ENCODE measurements at places on chromosomes 12 and 14.

- no peak for DNase-seq
These were observed 186.9 kb upstream of the FLRT2 start for GRCh38 chr14:85342858-85343607.

GRCh38 chr12:128976120-128976738 is 123.0 kb downstream of the GLT1D1 start:
- DNase-seq = no peak

- DNase-seq = no peak
These were observed 67.2 kb downstream of the TTC9 start for GRCh38 chr14:70708717-70709570.

GRCh38 chr12:132279184-132279889 is 50.1 kb downstream of the GALNT9 start:
- DNase-seq = no peak

DNA sequence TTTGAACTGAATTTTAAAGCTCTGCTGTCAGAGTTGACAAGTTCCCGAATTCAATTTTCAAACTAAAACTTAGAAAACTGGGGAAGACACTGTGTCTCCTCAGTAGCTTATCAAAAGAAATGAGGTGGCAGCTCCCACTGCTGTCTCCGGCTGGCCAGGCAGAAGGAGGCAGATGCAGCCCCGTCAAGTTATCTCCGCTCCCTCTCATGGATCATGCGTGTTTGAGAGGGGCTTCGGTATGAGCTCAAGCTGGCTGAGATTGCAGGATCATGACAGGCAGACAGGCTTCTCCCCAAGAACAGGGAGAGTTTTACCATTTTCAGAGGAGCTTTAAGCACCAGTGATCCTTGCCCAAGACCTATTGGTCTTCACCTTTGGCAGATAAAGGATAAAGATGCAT is 88.8 kb downstream of the NEDD1 start:
- no peak for DNase-seq

DNA sequence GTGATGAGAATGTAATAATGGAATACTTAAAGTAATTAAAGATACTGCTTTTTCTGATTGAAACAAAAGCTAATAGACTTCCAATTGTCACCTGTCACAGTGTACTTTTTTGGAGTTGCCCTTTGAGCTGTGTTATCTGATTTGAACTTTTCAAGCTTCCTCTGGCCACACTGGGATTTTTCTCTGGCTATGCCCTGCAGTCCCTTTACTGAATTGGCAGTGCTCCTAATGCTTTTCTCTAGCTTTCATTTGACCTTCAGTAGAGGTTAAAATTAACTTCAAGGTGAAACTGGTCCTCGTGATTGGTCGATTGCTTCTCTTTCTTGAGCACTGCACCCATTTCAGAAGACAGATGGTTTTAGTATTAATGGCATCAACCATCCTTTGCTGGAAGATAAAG is 89.2 kb downstream of the CRADD start:
- no peak for DNase-seq

DNA sequence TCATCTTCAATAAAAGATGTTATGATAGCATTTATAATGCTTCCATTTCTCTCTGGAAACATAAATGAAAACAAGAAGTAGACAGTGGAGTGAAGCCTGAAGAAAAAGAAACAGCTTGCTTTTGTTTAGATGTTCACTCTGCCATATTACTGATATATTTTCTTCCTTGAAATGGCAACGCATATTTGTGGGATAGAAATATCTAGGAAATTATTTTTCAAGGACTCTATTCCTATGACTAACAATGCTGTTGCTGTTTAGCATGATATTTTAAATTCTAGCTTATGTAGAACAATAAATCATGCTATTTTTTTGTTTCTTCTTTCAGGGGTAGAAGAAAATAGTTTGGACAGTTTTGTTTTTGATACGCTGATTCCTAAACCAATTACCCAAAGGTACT is 359.0 kb downstream of the NAV3 start:
- no peak for DNase-seq

- DNase-seq = no peak
These were observed 56.5 kb upstream of the CFL2 start for GRCh38 chr14:34770901-34771300.

DNA sequence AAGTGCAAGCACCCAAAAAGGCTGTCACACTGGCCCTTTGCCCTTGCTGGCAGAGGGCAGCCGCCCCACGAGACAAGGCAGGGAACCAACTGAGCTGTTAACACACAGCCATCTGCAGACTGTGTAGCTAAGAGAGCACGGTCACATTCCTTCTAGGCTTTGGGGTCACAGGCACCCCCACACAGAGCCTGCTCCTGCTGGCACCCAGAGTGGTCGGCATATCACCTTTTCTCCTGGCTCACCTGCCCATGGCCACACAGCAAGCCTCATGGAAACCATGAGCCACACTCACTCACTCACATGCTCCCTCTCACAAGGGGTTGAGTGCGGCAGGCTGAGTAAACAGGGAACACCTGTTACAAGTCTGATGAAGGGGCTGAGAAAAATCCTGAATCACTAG is 214.5 kb downstream of the PCNX1 start:
- no peak for DNase-seq

DNA sequence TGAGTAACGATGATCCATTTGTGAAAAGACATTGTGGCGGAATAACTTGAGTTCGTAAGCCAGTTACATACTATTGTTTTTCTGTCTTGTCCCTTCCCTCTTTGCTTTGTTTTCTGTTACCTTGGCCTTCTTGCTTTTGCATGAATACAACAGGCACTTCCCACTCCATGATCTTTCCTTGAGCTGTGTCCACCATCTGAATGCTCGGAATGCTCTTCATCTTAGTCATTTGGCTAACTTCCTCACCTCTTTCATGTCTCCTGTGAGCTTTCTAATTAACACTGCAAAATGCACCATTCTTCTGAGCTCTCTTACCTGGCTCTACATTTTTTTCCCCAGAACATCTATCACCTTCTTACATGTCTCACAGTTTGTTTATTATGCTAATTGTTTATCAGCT is 10.0 kb downstream of the KNTC1 start:
- DNase-seq = no peak

DNA sequence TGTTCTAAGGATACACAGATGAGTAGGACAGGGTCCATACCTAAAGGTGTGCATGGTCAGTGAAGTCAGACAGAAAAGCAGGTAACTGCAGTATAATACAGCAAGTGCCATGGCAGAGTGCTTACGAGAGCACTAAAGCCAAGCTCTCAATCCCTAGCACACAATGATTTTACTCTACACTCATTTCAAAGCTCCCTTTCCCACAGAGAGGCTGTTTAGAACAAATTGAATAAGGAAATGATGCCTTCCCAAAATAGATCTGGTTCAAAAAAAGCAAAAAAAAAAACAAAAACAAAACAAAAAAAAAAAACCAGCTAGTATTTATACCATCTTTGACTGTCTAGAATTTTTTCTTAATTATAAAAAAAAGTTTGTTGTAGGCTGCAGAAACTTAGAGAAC is 74.1 kb downstream of the HECTD4 start:
- no peak for DNase-seq

DNA sequence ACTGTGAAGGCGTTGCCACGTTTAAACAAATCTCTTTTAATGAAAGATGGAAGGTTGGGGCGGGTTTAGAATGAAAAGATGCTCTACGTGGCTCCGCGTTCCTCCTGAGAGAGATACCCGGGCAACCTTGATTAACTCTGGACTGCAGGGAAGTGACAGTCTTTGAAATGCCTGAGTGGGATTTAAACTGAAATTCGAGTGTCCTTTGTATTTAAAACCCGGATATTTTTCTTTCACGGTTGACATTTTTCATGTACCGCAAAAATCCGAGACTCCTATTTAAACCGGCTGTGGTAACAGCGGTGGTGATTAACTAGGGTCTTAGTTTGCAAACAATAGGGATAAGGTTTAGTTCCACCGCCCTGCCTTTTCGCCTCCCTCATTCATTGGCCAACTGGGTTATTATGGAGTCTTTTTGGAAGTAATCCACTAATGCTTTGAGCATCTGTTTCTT is 707 bp downstream of the G2E3 start:
- DNase-seq = no peak

DNA sequence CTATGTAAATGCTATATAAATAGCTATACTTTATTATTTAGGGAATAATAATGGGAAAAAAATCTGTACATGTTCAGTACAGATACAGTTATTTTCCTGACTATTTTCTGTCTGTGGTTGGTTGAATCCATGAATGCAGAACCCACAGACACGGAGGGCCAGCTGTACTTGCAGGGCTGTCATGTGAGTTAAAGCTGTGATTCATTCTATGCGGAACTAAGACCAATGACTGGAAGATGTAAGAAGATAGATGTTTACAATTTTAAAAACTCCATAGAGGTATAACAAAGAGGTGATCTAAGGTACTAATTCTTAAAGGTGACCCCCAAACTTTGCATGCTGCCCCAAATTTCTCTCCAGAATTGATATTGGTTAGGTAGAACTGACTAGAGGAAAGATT is 14.6 kb downstream of the PCNX4 start:
- no peak for DNase-seq

DNA sequence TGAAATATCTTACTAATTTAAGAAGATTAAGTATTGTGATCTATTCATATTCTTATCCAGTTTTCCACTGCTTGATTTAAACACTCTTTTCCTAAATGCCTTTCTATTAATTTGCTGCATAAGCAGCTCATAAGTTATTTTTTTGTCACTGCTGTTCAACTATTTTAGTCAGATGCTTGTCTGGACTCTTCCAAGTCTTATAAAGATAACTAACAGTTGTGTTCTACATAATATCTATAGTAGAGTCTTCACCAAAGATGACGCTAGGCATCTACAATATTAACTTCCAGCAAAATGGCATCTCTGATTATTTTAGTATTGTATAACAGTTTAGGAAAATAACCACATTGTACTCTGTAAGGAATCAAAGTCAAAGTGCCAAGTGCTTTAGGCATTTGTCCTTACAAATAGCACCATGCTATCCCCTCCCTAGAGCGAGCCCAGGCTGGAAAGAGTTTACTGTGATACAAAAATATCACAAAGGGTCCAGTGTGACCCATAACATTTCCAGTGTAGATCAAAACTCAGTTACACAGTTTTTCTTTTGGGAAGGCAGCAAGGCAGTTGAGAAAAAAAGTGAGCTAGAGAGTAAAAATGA is 98.2 kb downstream of the DENND5B start:
- no peak for DNase-seq

- DNase-seq = no peak
These were observed 114.6 kb upstream of the PLXNC1 start for GRCh38 chr12:94033784-94034183.

- no peak for DNase-seq
These were observed 178.5 kb upstream of the ATF7IP start for GRCh38 chr12:14187002-14187401.

DNA sequence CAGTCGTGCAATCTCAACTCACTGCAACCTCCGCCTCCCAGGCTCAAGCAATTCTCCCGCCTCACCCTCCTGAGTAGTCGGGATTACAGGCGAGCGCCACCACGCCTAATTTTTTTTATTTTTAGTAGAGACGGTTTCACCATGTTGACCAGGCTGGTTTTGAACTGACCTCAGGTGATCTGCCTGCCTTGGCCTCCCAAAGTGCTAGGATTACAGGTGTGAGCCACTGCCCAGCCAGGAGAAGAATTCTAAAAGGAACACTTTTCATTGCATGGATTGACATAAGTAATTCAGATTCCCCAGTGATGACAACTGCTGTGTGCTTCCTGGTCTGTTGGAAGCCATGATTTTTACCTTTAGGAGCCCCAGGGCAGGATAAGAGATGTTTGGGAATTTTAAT is 22.1 kb downstream of the DMAC2L start:
- no peak for DNase-seq

GRCh38 chr14:68089146-68089731 is 269.7 kb downstream of the RAD51B start:
- DNase-seq = no peak

DNA sequence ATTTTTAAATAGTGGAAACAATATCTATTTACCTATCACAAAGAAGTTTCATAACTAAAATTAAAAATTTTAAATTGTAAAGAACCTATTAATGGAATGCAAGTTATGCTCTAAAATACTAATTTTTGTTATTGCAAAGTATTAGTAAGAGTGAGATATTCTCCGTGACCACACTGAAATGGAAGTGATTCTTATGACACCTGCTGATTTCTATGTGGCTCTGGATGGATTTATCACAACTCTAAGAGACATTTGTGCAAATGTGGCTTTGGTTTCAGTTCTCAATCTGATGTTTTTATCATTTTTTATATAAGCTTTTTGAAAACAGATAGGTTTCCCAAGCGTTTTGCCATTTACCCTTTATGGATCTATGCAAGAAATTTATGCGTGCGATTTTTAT is 497.8 kb downstream of the NAV3 start:
- DNase-seq = no peak

- DNase-seq = no peak
These were observed 58.4 kb upstream of the SAV1 start for GRCh38 chr14:50726372-50727107.

GRCh38 chr12:73112035-73112816 is 840.1 kb downstream of the TRHDE start:
- no peak for DNase-seq

DNA sequence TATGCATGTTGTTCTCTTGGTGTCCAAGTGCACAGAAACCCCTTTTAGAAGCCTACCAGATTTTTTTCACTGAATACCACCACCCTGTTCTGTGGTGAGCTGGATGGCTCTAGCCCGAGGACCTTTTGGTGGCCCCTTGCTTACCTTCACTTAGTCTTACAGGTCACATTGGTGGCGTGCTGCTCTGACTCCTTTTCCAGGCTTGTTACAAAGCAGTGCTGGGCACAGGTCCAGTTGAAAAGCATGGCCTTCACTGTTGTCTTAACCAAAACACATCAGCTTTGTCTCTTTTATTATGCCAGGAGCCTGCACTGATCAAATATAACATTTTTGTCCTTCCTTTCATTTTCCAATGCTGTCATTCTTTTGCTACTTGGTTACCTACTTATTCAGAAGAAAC is 43.6 kb upstream of the ARHGAP5 start:
- DNase-seq = no peak

DNA sequence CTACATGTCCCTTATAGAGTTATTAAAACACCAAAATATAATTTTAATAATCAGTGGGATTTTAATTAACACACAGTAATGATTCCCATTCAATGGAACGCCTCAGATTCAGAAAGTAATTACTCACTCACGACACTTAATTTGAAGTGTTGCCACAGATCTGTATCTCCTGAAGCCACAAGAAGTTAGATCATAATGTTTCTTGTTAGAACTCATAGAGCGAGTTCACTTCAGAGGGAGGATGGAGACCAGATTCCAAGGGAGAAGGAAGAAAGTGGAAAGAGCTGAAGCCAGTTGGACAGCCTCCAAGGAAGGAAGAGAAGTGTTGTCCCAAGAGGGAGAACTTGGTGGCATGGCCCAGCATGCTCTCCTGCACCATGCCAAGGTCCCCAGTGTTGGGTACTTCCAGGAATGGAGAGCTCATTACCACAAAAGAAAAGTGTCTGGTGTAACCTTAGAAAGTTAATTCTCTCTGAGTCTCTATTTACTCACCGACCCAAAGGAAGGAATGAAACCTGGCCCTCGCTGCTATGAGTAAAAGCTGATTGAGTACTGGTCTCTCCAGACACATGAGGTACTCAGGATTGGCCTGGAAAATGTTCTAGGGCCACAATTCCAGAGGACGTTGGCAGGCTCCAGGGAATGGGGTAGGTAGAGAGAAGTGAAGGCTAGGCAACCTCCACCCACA is 305.4 kb downstream of the BCL11B start:
- no peak for DNase-seq
